ENCODE measurements at places on chromosomes 6 and 20.
A peak's percentile ranks its signal among the peaks of the same experiment; 100 is the strongest.

GRCh38 chr6:51490101-51490500 is 597.3 kb downstream of the PKHD1 start:
- no peak for DNase-seq

GRCh38 chr20:1569415-1569881 is 11.9 kb upstream of the SIRPD start:
- DNase-seq: peak; percentile 75

GRCh38 chr6:40499215-40499614 is 87.9 kb downstream of the LRFN2 start:
- no peak for DNase-seq

DNA sequence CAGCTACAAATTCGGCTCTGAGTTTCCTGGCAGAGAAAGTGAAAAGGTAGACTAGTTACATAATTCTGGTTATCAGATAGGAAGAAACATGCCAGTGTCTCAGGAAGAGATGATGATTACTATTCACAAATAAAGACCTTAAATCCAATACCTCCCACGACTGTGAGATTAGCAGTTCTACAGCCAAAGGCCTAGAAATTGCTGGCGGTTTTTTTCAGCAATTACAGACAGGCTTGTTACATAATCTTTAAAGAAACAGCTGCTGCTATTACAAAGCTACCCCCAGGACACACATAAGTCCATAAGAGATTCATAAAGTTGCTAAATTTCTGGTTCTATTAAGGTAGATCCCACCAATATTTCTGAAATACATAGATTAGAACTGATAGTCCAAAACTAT is 40.2 kb downstream of the PIGU start:
- no peak for DNase-seq

- no peak for DNase-seq
Observed at GRCh38 chr6:115767931-115768330, 292.8 kb downstream of the FRK start.

- no peak for DNase-seq
Observed at GRCh38 chr6:1612299-1612973, 2.7 kb downstream of the FOXC1 start.

- no peak for DNase-seq
Observed at GRCh38 chr6:38684237-38684636, 18.7 kb downstream of the GLO1 start.

DNA sequence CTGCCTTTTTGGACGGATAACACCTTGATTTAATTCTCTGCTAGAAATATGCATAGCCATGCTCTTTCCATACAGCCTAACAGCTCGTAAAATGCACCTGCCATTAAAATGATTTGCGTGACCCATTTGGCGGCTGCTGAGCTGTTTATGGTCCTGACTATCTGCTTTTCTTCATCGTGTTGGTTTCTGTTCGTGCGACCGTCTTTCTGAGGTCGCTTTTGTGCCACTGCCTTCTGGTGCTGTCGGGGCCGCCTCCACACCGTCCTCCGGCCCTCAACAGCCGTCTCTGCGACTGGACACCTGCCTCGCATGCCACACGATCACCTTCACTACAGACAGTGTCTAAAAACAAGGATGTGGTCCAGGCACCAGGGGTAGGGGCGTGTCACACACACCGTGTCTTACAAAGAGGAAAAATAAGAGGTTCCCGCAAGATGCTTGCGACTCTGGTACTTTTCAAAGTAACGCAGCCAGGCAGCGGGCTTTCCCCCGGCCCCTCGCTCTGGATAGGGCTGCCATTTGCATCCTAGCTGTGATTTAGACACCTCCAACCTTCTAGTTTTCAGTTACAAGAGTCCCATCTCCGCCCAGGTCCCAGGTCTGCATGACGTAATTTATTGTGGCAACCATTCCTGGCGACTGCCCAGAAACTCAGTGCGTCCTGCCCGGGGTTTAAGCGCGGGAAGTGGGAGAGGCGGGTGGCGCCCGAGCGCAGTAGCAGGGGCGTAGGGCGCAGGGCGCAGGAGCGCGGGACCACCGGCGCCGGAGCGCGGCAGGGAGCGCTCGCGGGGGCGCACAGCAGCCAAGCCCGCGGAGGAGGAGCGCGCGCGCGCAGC is at the start of gene STMND1:
STMND1 (plus strand) TSS at position 629 of the 836 bp plus-strand sequence. CDS start 208 bp downstream, outside the sequence.
- DNase-seq: no peak

DNA sequence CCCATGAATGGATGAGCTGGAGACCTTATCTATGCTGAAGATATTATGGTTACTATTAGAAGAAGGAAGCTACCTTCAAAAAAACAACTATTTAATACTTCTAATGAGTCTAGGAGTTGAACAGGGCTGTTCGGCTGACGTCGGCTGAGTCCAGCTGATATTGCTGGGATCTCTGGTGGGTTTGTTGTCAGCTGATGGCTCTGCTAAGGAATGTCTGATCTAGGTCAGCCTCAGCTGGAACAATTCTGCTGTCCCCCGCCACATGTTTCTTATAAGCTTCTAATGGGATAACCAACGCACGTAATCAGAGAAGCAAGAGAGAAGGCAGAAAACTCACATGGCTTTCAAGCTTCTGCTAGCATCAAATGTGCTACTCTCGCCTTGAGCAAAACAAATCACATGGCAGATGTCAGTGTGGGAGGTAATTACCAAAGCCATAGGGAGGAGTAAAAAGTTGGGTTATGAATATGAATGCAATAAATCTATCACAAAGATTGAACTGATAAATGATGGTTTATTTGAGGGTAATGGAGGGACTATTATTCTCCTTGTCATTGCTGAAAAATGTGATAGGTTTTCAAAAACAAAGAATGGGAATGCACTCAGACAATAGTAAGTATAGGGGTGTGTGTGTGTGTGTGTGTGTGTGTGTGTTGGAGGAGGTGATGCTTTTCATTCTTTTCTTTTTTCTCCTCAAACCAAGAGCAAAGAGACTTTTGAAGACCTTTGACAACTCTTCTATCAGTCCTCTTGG is 71.5 kb downstream of the BTBD3 start:
- no peak for DNase-seq

DNA sequence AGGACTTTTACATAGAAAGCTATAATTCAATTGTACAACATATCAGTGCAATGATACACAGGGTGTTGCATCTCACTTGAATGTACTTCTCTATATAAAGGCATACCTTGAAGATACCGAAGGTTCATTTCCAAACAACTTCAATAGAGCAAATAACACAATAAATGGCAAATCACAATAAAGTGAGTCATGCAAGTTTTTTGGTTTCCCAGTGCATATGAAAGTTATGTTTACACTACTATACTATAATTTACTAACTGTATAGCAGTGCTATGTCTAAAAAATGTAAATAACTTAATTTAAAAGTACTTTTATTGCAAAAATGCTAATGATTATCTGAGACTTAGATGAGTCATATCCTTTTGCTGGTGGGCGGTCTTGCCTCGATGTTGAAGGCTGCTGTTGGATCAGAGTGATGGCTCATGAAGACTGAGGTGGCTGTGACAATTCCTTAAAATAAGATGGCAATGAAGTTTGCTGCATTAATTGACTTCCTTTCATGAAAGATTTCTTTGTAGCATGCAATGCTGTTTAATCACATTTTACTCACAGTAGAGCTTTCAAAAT is 188.8 kb downstream of the TASP1 start:
- no peak for DNase-seq

DNA sequence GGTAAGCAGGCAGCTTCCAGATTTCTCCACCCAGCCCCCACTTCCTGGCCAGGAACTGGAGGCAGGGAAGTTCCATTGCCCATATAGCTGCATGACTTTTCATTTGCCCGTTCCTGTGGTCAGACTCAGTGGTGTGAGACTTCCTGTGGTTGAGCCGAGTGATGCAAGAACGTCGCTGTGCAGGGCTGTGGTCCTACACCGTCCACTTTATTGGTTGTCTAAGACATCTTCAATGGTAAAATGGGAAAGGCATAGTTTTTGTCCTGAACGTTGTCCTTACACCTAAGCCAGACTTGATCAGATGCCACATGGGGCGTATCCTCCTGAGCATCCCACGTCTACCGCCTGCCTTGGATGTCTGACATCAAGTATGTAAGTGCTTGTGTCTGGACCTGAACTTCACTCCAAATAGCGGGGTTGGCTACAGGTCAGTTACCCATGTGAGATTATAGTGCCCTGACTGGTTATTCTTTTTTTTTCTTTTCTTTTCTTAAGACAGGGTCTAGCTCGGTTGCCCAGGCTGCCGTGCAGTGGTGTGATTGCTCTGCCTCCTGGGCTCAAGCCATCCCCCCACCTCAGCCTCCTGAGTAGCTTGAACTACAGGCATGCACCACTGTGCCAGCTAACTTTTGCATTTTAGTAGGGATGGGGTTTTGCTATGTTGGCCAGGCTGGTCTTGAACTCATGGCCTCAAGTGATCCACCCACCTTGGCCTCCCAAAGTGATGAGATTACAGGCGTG is 25.9 kb upstream of the GTSF1L start:
- peak; percentile 88 for DNase-seq

DNA sequence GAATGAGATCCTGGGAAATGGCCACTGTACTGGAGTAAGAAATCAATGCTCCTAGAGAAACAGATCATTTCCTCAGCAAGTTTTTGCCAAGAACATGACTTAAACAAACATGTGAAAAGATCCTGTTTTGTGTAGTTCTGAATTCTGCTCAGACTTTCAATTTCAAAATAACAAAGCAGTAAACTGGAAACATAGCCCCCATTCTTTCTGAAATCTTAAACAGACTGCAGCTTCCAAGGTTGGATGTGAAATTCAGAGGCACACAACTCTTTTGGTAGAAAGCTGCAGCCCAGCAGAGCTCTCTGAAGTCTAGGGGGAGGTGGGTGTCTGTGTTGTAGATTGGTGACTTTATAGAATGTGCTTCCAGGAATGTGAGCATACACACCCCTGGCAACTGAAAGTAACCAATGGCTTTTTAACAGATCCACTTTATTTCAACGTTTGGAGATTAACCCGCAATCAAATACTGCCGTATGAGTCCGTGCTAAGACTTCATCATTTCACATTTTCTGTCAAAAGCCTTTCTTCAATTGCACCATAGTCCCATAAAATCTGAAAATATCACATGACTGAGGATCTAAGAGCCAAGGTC is 86.4 kb downstream of the ATXN1 start:
- DNase-seq: no peak

- DNase-seq: peak; percentile 90
Observed at GRCh38 chr20:41329435-41330342, 10.9 kb upstream of the LPIN3 start.

DNA sequence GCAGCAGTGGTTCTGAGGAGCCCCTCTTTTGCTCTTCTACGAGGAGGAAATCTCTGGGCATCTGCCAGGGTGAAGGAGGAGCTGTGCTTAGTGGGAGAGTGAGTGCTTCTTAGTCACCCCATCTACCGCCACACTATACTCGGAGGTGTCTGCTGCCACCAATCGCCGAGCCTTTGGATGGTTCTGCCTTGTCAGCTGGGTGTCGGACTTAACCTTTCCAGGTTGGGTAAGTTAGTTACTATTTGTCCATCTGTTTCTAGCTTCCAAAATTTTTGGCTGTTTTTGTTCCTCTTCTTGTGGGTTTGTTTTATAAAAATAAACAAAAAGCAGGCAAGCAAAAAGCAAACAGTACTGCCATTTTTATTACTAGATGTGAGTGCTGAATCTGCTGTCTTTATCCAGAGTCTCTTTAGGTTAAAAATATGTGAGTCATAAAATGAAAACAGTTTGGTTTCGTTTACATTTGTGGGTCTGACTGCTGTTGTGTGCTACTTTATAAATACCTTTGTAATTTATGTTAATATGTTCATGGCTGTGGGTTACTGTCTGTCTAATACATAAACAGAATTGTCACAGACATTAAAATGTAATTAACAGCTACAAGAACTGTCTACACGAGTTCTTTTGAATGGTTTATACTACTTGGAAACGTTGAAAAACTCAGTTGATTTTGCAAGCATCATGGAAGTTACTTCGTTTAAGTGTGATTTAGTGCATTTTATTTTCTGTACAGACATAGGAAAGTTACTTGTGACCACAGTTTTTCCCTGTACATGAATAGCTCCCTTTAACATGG is 89.2 kb downstream of the ARID1B start:
- no peak for DNase-seq

DNA sequence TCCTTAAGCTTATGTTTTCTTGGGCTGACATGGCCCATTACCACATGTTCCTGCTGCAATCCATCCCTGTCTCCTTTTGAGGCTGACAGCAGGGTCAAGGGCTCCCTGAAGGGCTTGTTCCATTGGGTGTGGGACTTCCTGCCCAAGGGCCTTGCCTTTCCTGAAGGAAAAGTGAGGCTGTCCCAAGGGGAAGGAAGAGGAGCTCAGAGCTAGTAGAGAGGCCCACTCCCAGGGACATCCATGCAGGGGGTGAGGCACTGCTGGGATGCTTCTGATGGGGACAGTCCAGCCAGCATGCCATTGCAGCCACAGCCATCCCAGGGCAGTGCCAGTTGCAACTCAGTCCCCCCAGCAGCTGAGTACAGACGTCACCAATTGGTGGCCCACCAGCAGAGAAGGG is 138.4 kb upstream of the FOXA2 start:
- no peak for DNase-seq

GRCh38 chr6:4607793-4608192 is 168.4 kb upstream of the CDYL start:
- DNase-seq: no peak

DNA sequence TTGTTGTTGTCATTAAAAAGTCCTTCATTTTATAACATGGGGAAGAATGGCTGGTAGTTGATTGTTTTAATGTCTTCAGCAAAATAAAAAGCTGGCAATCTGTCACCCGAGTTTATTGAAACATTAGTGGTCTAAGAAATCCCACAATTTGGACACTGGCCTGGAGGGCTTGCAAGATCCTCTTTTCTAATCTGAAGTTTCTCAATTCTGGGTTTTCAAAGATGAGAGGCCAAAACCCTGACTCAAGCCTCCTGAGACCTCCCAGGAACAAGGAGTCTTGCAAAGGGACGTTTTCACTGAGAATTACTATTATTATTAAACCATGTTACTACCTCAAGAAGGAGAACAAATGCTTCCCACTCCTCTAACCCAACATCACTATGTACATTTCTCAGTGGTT is 19.5 kb downstream of the MAP1LC3A start:
- DNase-seq: no peak

All from spleen (tissue), 13 donors.